HS-5 (cell line): ENCODE measurements at places on chromosomes 13 and 19.
A peak's percentile ranks its signal among the peaks of the same experiment; 100 is the strongest.

GRCh38 chr19:5470264-5470671, 15.1 kb downstream of the ZNRF4 start:
- no peak for DNase-seq

GRCh38 chr19:55189403-55189835, 9.3 kb upstream of the SYT5 start:
- DNase-seq, result peak; percentile 89

GRCh38 chr13:62583466-62583865, 1167.8 kb upstream of the PCDH20 start:
- no peak for DNase-seq

DNA sequence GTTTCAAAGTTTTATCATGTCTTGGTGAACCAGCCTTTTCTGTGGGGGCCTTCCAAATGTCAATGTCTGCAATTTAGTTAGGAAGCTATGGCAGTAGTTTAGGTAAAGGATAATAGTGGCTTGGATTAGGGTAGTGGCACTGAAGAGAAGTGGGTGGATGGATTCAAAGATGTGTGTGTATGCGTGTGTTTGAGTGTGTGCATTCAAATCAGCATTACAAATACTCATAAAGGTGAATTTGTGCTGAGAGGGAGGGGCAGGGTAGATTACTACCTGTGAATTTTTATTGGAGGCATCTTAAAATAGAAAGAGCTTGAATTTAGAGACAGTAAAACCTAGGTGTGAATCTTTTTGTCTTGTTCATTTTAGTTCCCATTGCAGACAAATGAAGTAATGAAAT, 16.9 kb downstream of the NDFIP2 start:
- no peak for DNase-seq

DNA sequence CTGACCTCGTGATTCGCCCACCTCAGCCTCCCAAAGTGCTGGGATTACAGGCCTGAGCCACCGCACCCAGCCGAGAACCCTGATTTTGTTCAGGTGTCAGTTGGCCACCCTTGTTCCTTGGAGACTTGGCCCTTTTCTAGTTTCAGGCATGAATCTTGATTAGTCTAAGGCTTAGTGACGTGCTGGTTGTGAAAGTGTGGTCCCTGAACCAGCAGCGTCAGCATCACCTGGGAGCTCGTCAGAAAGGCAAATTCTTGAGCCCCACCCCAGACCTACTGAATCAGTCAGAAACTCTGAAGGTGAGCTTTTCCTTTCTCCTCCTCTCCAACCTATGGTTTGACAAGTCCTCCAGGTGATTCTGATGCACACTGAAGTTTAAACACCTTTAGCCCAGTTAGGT, 35.2 kb downstream of the CACNG6 start:
- no peak for DNase-seq

GRCh38 chr13:37529751-37530385, 68.7 kb downstream of the POSTN start:
- DNase-seq, result no peak

DNA sequence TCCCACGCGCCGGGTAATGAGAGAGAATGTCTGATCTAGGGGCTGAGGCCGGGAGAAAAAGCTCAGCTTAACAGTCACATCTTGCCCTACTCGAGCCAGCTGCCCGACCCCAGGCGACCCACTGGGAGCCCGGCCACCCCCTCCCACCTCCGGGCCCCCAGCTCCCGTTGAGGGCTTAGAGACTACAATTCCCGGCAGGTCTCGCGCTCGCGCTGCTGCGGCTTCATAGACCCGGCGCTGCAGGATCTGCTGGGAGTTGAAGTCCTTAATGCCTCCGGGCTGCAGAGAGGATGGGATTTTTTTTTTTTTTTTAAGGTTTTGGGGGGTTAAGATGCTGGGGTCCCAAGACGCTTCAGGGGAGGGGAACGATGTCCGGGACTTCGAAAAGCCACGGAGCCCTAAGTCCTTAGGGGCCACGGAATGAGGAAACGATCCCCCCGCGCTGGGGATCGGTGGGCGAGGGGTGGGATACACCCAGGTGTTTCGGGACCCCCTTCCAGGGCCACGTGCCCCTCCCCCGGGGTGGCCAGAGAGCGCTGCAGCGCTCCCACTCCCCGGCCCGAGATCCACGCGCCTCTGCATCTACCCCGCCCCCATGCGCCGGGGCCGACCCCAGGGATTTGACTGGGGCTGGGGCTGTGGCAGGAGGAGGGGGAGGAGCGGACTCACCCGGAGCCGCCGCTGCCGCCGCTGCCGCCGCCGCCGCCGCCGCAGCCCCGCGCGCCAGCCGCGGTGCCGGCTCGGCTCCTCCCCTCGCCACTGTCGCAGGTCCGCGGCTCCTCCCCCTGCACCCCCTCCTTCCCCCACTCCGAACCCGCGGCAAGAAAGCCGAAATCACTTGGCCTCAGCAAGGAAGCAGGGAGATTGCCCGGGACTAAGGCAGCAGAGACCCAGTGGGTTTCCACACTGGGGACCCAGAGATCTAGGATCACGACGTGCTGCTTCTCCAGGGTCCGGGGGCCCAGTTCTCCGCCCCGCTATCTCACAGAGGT, at the start of gene SYT3:
TSS of gene SYT3 (minus strand) at position 761 of the 992 bp plus-strand sequence. CDS start 2,470 bp downstream, outside the sequence.
- no peak for DNase-seq

DNA sequence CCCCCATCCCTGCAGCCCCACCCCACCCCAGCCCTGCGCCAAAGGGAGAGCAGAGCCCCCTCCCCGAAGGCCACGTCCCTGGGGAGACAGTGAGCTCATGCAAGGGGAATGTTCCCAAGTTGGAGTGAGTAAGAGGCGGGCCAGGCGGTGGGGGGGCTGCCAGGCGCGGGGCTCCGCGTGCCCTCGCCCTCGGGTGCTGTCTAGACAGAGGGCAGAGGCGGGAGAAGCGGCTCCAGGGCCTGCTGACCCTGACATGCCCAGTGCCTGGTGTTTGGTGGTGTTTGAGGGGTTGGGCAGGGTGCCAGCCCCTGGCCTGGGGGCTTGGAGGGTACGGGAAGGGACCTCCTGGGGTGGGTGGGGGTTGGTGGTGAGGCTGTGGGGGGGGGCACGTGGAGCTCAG, 1.0 kb downstream of the FSTL3 start:
- DNase-seq, result no peak

DNA sequence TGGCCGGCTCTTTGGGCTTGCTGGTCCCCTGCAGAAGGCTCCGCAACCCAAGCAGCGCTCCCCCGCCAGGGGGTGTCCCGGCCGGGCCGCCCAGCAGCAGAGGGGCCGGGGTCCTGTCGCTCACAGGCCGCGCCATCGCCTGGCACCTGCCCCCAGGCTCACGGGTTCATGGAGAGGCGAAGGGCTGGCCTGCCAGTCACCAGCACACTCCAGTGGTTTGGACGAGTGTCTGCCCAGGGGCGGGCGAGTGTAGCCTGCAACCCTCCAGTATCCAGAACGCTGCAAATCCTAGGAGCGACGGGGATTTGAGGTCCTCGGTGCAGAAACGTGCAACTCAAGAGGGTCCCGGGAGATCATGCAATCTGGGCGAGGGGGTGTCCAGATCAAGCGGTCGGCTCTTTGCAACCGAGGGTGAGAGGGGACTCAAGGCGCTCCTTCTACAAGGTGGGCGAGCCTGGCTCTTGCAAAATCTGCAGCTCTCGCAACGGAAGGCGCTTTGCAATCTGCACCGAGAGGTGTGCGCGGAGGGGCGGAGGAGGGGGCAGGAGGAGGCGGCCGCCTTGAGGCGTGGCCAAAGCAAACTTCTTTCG, at the start of gene DBP:
TSS of gene DBP (minus strand) at position 521 of the 590 bp plus-strand sequence. CDS start at position 136, 385 bp downstream.
- DNase-seq, result no peak

DNA sequence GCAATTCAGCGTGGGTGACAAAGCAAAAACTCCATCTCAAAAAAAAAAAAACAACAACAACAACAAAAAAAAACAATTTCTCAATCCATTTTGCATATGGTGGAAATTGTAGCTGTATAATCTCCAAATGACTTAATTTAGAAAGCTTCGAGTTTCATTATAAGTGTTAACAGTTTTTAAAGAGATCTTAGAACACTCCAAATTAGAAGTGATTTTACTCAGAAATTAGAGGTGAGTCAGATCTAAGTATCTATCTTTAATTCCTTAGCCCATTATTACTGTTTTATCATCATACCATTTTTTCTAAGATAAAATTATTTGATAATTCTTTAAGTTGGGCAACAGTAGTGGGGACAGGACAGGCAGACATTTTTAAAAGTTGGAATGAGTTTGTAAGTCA, 60.5 kb downstream of the ZMYM2 start:
- no peak for DNase-seq

- no peak for DNase-seq
Measured at GRCh38 chr13:95184317-95184716, 116.9 kb downstream of the ABCC4 start.

GRCh38 chr13:60396783-60397703, at the start of gene TDRD3:
Gene TDRD3 (plus strand): TSS chr13:60397220. CDS start chr13:60397365, 145 bp downstream.
- peak; percentile 43 for DNase-seq

DNA sequence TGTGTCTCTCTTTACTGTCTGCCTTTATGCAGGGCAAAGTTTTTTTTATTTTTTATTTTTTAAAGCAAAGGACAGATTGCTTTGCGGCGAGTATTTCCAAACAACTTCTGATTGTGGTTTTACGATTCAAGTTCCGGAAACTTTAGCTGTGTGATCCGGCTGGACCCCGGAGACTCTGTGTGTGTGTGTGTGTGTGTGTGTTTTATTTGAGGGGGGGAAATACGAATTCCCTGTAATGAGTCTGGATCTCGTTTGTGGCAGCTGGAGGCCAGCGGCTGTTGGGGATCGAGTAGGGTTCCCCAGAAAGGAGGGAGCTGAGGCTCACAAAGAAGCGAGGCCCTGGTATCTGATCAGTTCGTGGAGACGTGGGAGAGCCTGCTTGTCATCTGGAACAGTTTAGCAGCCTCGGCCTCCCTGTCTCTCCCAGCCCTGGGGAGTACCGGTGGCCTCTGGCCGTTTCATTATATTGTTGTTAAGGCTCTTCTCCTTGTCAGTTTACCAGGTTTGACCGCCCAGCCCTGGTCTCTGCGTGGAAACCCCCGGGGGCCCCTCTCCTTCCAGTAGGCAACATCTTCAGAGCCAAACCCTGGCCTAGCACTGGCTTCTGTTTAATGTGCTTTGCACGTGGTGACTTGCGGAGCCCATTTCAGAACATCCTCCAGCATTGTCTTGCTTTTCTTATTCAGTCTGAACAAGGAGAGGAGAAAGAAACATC, 1.3 kb downstream of the FARP1 start:
- DNase-seq, result no peak

DNA sequence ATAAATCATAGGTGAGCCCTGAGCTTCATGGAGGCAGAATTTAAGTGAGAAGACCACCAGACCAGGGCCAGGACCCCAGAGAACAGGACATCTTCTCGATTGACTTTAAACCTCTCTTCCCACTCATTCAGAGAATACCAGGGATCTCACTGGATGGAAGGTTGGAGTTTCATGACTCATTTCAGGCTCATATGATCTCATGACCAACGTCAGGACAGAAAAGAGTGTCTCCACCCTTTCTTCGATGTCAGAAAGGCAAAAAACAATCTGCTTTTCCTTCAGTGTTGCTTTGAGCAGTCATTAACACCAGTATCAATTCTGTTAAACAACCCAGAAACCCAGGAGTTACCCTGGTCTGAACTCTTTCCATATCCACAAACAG, 361.0 kb downstream of the KLF12 start:
- no peak for DNase-seq

- peak; percentile 32 for DNase-seq
Measured at GRCh38 chr19:10884274-10884673, 12.9 kb downstream of the CARM1 start.

DNA sequence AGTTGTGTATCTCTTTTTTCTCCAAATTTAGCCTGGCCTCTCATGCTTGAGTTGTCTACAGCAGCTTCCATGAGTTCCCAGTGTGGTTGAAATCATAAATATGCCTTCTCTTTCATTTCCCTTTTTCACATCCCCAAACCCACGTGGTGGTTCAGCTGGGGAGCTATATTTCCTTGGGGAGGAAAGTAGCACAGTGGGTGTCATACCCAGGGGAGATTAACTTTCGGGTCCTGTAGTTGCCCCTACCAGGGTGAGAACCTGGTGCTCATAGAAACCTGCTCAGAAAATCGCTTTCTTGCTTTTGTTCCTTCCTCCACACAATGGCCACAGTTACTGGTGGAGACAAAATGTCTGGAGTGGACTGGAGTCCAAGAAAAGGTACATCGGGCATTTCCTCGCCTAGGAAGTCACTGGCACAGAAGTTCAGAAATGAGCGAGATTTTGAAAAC, 7.0 kb upstream of the LILRA4 start:
- DNase-seq, result no peak

DNA sequence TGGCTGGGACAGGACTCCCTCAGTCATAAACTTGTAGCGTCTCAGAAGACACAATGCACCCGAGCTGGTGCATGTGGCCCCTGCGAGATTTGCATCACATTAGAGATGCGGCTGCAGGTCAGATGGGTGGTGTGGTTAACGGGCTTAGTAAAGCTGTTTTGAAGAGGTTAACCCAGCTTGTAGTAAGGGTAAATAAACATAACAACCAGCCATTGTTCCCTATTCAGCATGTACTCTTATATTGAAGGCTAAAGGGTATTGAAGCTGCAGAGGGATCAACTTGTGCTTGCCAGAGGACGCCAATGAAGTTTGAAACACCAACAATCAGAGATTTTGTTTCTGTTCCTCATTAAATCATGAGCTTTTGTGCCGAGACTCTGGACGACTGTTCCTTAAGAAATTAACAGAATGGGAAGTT, 79.4 kb downstream of the ZIC5 start:
- no peak for DNase-seq

DNA sequence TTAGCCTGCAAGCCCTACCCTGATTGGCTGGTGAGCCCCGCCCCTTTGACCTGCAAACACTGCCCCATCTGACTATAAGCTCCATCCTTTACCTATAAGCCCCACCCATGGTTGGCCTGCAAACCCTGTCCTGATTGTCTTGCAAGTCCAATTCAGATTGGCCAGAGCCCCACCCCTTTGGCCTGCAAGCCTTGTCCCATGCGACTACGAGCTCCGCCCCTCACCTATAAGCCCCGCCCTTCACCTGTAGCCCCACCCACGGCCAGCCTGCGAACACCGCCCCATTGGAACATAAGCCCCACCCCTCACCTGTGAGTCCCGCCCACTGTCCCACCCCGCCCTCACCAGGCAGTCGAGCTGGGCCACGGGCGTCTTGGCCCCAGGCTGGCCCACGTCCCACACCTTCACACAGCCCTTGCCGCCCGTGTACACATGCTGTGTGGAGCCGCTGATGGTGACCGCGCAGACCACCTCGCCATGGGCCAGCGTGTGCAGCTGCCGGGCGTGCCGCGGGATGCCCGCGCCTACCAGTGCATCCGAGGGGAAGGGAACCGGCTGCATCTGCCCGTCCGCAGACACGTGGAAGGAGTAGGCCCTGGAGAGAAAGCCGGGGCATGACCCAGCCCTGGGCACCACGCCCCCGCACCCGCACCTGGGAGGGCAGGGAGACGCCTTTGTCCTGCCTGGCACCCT, 22.9 kb downstream of the TLE2 start:
- no peak for DNase-seq

DNA sequence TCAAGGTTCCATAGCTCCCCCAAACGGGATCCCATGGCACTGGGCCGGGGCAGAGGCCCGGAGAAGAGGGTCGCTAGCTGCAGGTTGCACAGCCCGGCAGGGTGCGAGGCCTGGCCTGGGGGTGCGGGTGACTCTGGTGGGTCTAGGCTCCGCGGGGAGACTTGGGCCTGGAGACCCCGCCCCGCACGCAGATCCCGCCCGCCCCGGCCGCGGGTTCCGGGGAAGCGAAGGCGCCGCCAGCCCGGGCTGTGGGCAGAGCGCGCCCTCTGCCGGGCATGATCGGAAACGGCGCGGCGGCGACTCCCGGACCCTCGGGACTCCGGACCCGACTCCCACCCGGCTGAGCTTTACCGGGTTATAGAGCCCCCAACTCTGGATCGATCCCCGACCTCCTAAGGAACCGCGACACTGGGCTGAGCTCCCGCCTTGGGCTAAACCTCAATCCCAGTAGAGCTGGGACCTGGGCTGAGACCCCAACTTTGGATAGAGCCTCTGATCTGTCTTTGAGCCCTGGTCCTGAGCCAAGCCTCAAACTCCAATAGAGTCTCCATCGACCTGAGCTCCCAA, 3.1 kb upstream of the TNFAIP8L1 start:
- DNase-seq, result no peak
